ENCODE measurements at places on chromosomes 5 and 9.

- DNase-seq, result no peak
Observed at GRCh38 chr5:79872291-79872690, 118.8 kb downstream of the MTX3 start.

- no peak for DNase-seq
Observed at GRCh38 chr5:30900367-30900766, 293.1 kb upstream of the CDH6 start.

GRCh38 chr9:96453625-96454024, 3.7 kb downstream of the HABP4 start:
- no peak for DNase-seq

DNA sequence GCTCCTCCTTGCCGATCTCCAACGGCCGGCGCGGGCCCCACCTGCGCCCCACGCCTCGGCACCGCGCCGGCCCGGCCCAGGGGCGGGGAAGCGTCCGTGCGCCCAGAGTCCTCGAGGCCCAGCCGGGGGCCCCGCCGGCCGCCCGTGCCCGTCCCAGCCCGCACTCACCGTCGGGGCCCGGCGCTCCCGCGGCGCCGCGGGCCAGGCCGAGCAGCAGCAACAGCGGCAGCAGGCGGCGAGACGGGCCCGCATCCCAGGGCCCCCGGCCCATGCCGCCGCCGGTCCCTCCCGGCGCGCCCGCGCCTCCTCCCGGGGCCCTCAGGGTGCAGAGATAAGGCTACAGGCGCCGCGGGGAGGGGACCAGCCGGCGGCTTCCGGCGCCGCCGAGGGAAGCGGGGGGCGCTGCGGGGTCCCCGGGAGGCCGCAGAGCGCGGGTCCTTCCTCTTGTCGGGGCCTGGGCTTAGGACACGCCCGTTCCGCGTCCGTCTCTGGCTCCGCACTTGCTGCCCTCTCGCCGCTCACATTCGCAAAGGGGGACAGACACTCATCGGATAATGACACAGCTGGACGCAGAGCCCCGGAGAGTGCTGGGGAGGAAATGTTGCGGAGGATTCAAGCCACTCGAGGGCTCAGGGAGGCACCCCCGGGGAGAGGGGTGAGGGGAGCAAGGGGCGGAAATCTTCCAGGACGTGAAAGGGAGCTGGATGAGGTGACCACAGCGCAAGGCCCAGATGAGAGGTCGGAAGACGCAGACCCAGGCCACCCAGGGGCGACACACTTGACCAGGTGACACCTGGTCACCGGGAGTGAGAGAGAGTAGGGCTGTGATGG, at the start of gene SUSD1:
Gene SUSD1 (minus strand): TSS at position 333 of the 831 bp plus-strand sequence. CDS start 62 bp downstream, at position 271.
- DNase-seq, result peak; percentile 66

GRCh38 chr9:130364619-130365322, 80.0 kb upstream of the ASS1 start:
- no peak for DNase-seq

GRCh38 chr9:87836536-87836935, 46.1 kb upstream of the SPATA31E1 start:
- no peak for DNase-seq

GRCh38 chr5:59449905-59450644, 443.5 kb downstream of the PDE4D start:
- DNase-seq, result no peak

DNA sequence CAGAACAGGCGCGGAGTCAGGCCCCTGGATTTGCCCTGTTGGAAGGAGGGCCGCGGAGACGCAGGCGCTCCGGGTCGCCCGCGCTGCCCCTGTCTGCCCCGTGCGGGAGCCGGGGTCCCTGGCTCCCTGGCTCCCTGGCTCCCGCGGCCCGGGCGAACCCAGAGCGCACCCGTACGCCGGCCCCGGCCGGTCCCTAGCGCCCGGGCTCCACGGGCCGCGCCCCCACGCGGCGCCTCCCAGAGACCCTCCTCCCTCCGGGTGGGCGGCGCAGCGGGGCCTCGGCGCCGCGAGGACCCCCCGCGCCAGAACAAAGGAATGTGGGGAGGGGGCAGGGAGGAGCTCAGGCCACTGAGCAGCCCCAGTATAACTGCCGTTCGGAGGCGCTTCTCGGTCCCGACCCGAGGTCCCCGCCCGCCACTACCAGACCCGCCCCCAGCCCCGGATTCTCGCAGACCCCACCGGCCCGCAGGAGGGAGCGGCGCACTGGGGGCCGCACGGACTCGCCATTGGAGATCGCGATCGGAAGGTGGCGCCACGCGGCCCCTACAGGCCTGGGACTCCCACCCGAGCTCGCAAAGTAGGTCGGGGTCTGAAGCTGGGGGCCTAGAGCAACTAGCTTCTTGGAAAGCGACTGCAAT, 2.4 kb downstream of the NFIL3 start:
- DNase-seq, result peak; percentile 81

DNA sequence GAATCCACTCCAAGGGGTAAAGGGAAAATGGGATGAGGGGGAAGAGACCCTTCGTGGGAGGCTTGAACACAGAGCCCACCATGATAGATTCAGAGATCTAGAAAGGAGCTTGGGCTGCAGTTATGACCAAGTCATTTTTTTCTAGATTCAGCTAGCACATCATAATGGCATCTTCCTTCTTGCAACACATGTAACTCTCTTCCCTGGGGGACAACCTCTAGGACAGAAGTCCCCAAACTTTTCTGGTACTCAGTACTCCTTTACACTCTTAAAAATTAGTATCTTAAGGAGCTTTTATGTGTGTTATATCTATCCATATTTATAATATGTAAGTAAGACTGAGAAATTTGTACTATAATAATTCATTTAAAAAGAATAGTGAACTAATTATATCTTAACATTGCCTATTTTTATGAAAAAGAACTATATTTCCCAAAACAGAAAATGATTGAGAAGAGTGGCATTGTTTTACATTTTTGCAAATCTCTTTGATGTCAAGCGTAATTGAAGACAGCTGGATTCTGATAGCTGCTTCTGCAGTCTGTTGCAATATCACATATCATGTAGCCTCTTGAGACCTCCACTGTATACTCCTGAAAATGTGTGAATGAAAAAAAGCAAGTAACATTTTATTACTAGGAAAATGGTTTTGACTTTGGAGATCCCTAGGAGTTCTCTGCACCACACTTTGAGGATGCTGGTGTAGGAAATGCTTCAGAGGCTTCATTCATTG, 875 bp downstream of the ACO1 start:
- no peak for DNase-seq

DNA sequence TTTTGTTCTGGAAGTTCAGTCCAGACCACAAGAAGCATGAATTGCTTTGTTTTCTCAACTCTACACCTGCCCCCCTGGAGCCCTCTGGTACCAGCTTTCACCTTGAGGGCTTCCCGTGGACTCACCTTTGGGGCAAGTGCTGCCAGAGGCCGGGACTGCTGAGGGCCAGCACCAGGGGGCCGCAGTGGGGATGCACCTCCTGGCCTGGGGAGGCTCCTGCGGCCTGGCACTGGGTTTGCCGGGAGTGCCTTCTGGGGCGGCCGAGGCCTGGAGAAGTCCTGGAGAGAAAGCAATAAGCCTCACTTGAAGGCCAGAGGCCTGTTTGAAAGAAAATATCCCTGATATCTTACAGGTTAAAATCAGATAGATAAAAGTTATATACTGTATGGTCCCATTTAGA, 21.7 kb downstream of the NIPAL4 start:
- no peak for DNase-seq

GRCh38 chr5:43039471-43040286, 440 bp downstream of the ANXA2R start:
- peak; percentile 70 for DNase-seq

GRCh38 chr5:142143878-142144277, 35.3 kb downstream of the NDFIP1 start:
- no peak for DNase-seq

DNA sequence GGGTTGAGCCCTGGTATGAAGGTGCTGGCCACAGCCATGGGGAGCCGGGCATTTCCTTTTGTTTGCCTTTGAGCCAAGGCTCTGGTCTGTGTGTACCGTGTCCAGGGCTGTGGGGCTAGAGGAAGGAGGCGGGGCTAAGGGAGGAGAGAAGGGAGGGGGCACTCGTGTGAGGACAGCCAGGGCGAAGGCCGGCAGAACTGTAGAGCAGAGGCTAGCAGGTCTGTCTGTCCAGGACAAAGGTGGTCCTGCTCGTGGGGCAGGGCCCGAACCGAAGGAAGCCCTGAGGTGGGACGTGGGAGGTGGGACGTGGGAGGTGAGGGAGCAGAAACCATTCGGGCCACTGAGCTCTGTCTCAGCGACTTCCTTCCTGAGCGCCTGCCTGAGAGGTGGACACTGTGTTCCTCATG, 41.3 kb upstream of the TESK1 start:
- no peak for DNase-seq

- no peak for DNase-seq
Observed at GRCh38 chr5:73110190-73110589, 10.2 kb upstream of the TMEM171 start.

DNA sequence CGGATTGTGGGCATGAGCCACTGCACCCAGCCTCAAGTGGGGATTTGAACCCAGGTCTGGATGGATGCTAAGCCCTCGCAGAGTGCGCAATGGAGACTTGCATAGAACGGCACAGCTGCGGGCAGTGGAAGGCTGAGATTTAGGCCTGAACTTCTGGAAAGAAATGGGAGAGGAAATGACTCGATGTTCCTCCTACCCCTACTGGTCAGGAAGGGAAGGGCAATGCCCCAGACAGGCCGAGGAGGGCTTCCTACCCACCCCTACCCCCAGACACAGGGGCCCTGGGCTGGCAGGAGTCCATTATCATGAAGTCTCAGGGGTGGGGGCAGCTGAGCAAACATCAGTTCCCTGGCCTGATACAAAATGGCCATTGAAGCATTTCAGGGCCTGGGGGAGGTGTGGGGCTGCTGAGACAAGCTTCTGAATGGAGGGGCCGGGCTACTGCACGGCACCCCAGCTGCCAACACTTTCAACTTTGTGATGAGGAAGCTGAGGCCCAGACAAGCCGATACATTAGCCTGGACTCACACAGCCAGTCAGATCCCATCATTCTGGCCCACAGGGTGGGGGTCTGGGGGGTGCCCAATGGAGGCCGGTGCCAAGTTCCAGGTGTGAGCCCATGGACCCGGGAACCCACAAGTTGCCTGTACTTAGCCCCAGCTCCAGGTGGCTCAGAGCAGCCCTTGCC, 13.5 kb upstream of the WDR38 start:
- DNase-seq, result peak; percentile 49

DNA sequence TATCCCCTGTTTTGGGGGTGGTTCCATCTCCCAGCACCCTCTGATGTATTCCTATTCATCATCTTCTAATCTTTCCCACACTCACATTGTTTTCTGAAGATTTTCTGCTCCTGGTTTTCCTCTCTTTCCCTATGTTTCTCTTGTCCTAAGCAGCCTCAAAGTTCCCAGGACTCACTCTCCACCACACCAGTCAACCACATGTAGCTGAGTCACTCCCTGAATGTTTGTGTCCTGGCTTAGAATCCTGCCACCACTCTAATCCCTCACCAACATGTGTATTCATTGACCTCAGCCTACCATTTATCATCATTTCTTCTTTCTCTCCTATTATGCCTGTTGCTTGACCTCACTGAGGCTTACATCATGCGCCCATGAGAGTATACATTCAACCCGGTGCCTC, 282.4 kb upstream of the ADAMTS16 start:
- DNase-seq, result no peak

DNA sequence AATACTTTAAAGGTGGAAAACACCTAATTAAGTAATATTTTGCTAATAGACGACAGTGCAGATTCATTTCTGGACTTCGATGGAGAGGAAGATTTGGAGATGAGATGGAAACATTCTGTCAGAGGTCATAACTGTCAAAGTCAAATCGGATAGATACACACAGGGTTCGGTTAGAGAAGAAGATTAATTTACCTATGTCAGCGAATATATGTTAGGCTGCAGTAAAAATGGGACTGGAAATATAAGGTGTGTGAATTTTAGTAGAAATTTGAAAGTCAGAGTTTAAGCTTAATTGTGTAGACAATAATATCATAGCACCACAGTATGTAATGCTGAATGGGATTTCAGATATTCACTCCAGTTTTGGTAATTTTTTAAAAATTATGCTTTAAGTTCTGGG, 1020.3 kb upstream of the ACO1 start:
- DNase-seq, result no peak

- no peak for DNase-seq
Observed at GRCh38 chr5:76582230-76583162, 40.7 kb downstream of the F2RL2 start.

- no peak for DNase-seq
Observed at GRCh38 chr5:173018358-173018757, 34.8 kb downstream of the ATP6V0E1 start.

DNA sequence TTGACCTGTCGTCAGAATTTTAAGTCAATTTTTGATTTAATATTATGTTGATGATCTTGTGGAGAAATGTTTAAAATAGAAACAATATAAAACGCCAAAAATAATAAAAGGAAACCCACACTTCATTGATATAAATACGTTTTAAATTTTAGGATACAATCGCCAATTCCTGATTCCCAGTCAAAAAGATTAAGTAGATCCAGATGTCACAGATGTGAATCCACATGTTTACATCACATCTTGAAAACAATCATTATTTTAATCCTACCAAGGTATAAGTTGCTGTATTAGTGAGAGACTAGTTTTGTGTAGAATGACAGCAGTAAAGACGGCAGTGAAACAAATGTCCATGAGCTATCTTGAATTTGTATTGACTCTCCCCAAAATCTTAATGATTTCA, 4.9 kb downstream of the TAS2R1 start:
- no peak for DNase-seq

DNA sequence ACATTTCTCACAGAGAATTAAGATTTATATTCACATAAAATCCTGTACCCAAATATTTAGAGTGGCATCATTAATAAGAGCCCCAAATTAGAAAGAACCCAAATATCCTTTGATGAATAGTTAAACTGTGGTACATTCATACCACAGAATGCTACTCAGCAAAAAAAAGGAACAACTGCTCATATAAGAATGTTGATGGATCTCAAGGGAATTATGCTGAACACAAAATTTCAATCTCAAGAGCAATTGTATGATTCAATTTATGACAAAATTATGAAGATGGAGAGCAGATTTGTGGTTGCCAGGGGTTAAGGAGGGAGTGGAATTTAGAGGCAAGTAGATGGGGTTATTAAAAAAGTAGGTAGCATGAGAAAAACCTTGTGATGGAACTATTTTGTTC, 4.5 kb upstream of the PAIP1 start:
- DNase-seq, result no peak

DNA sequence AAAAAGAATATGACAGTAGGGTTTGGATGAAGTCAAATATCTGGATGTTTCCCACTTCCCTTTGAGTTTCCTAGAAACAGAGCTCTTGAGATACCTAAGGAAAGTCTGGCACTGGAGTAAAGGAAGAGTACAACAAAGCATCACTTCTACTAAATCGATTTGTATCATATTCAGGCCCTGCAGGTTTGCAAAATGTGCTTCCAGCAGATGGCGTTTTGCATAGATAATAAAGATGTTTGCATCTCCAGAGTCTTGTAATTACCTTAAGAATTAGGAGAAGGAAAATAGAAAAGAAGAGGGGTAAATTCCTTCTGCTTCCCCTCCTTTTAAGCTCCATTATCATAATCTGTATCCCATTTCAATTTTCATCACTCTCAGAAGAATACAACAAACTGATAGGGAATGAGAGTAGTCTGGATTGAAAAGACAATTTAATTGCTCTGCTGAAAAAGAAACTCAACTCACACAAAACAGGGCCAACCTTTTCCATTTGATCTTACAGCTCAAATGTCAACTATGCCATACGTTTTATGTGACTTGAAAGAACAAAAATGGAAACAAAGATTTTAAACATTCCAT, 380.4 kb downstream of the PTPRD start:
- DNase-seq, result no peak
